ENCODE measurements at places on chromosomes 7 and 10. TPM values are rescaled to one million over a fixed set of nuclear protein-coding genes. Genes with fewer than 3 reads are reported as not detected.

- no peak for DNase-seq
These were observed 95.1 kb downstream of the LSMEM1 start for GRCh38 chr7:112575864-112576263.

DNA sequence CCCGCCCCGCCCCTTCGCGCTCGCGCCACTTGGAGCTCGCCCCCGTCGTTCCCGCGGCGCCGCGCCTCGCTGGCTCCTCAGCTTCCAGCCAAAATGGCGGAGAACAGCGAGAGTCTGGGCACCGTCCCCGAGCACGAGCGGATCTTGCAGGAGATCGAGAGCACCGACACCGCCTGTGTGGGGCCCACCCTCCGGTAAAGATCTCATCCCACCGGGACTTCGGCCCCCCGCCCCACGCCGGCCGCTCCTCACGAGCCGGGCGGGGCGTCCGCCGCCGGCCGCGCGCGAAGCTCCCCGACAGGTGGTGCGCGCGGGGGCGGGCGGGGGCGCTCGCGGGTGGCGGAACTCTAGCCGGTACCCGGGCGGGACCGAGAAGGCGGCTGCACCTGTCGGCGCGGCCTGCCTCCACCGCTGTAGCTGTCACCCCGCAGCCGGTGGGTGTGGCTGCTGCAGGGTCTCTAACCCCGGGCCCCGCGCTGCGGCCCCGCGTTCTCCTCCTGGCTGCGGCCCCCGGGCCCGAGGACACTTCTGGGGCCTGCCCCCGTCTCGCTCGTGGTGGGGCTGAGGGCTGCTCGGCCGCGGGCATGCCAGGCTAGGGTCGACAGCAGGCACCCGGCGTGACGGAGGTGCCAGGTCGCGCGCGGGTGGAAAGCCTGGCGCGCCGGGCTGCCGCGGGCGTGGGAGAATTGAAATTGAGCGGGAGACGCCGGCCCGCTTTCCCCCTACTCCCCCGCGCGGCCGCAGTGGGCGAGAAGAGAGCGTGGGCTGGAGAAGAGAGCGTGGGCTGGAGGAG is at the start of gene EXOC6:
EXOC6 (plus strand) TSS at position 80 of the 793 bp plus-strand sequence; CDS start at position 94, 14 bp downstream.
- peak; percentile 94 for DNase-seq

Gene ANXA8L1
- total RNA-seq, result 368 TPM

DNA sequence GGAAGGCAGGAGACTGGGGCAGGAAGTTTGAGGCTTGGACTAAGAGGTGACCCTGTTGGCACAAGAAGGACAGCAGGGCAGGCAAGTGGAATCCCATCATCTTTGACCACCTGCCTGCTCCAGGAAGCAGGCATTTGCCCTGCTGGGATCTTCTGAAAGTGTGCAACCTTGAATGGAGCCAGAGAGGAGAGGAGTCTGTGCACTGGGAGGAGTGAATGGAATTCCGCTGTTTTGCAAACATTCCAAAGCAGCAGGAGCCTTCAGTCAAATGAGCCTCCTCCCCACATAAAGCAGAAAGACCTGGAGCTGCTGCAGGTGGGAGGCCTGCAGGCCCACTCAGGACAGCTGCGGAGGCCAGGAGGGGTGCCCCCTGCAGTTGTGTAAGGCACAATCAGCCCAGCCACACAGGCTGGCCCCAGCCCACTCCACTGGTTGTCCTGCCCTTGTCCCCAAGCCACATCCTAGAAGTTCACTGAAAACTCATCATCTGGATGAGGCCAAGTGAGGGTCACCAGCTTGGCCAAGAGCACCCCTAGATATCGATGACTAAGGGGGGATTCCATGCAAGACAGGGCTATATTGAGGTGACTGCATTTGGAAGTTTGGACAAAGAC is 249.5 kb downstream of the RPS24 start:
- DNase-seq, result no peak

GRCh38 chr10:4470231-4470835 is 355.7 kb upstream of the AKR1E2 start:
- no peak for DNase-seq

Gene PPP1R17
- total RNA-seq, result not detected

- no peak for DNase-seq
These were observed 216.1 kb upstream of the PRPS1L1 start for GRCh38 chr7:18243731-18244130.

GRCh38 chr10:71302874-71303568 is 16.0 kb upstream of the SLC29A3 start:
- no peak for DNase-seq

GRCh38 chr10:124415210-124415609 is 3.5 kb downstream of the OAT start:
- DNase-seq, result peak; percentile 26
